ENCODE measurements at places on chromosomes 3 and 15.

- DNase-seq, result no peak
Measured at GRCh38 chr3:123444023-123444422, 4.9 kb downstream of the ADCY5 start.

GRCh38 chr15:92803852-92804609, 96.1 kb upstream of the CHD2 start:
- DNase-seq, result peak; percentile 78

DNA sequence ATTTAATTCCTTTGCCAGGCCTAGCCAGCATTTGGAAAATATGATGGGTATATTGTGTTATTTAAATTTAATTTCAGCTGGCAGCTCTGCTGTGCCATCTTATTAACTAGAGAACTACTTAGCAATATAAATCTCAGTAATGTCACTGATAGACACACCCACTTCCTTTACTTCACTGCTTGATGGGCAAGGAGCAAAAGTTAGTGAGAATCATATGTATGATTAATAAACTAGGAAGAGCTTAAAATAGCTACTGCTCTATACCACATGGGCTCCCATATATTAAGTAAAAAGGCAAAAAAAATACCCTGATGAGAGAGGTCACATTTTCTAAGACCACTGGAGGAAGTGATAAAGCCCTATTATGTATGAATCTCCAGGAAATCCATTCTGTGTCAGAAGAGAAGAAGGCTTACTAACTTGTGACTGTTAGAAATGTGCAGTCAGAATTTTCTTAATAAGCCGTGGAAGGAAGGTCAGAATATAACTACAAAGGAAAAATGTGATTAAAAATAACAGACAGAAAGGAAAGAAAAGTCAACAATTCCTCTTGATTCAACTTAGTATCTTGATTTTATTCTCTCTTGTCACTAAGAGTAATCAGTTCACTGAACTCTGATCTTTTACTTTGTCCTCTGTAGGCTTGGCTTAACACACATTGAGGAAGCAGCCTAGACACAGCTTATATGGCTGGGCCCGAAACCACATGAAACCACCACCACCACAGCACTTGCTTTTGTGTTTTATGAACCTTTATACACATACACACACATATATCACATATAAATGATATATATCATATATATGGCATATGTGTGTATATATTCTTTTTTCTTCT, 1233.9 kb upstream of the ALCAM start:
- DNase-seq, result no peak

- DNase-seq, result peak; percentile 68
Measured at GRCh38 chr3:114809668-114810413, 337.2 kb downstream of the ZBTB20 start.

- DNase-seq, result no peak
Measured at GRCh38 chr15:70493787-70494516, 269.4 kb downstream of the UACA start.

GRCh38 chr3:112635674-112636073, 5.3 kb downstream of the CCDC80 start:
- no peak for DNase-seq

- no peak for DNase-seq
Measured at GRCh38 chr15:57827021-57827420, 120.5 kb downstream of the POLR2M start.

DNA sequence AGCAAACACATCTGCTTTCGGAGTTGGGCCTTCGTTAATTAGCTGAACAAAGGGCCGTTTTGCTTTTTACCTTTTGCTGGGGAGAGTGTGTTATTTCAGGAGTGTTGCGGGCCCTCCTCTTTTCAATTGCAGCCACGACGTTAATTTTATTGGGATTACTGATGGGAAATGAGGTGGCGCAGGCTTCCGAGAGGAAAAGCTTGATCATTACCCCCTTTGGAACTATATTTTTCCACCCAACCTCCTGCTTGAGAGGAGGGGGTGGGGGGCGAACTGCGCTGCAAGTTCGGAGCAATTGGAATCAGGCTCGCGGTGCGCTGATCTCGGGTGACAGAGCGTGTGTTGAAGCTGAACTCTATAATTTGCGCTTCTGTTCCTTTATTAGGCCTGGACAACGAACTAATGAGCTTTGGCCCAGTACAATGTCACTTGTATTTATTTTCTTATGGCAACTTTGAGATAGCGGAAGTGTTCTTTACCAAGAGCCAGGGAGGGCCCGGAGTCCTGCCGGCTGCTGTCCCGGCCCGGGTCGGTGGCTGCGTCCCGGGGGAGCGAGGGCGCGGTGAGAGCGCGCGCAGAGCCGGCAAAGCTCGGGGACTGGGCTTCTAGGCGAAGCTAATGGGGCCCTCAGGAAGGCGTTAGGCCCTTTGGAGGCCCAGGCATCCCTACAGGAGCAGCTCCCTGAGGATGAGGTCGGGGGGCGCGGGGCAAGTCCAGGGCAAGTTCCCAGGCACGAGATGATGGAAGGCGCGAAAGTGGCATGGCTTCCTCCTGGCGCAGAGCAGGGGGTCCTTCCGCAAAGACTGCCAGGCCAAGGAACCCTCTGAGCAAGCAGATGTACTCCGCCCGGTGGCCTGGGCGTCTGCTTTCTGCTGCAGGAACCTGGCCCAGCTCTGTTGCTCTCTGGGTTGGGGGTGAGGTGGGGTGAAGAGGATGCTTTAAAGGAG, 12.9 kb downstream of the NR2F2 start:
- no peak for DNase-seq

DNA sequence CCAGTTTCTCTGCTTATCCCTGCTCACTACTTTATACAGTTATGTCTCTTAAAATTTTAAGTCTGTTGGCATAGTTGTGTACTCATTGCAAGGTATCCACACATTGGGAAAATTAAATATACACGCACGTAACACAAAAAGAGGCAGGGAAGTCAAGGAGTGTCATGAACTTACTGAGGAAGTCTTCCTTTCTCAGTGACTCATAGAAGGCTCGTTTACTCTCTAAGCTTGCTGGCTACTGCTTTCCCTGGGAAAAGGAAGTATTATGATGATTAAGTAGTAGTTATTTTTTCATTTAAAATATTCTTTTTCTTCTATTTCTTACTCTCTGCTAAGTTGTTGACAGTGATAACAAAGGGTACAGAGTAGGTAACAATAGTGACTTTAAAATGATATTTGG, 287.3 kb downstream of the UBE2E2 start:
- DNase-seq, result no peak

DNA sequence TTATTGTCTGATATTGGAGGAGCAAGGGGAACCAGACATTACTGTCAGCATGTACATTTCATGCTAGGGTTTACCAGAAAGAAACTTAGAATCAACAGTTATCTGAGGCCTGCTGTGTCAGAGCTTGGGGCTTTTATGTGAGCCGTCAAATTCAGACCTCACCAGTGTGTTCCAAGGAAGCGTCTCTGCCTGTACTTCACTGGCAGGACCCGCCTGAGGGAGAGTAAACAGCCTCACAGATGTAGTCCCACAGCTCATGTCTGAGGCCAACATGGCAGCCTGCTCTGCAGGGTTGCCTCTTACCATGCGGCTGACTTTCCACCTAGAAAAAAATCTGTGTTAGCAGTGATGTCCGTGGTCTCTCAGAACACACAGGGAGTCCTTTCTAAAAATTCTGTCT, 74.3 kb downstream of the GHSR start:
- no peak for DNase-seq

GRCh38 chr3:182046166-182046764, 334.5 kb downstream of the SOX2 start:
- no peak for DNase-seq

DNA sequence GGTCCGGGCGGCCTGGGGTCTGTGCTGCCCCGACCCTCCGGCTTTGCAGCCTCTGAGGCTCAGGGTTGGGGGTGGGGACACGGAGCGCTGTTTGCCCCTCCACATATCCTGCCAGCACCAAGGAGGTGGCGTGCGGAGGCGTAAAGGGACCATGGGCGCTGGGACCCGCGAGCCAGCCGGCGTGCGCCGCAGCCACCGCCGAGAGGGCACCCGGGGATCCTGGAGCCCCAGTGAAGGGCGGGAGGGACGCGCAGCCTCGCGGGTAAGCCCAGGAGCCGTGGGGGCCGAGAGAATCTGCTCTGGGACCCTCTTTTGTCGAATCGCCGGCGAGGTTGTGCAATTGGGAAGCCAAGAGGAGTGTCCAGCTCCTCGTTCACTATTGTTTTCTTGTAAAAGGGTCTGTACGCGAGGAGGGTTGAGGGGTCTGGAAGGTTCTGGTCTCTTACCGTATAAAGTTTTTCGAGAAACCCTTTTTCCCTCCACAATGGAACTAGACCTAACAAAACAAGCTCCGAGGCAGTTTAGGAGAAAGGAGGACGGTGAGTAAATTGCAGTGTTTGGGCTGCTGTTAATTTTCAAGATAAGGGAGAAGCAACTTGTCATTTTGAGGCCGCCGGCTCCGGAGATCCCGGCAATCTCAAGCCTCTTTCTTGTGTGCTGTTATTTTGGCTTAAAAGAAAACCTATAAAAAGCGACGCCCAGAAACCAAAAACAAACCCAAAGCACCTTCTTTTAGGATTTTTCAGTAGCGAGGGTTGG, 29.9 kb upstream of the ST3GAL6 start:
- DNase-seq, result peak; percentile 54

GRCh38 chr3:72660270-72661114, 187.8 kb downstream of the SHQ1 start:
- DNase-seq, result no peak

- DNase-seq, result no peak
Measured at GRCh38 chr15:82950746-82951370, 1.7 kb downstream of the HOMER2 start.

GRCh38 chr15:101530224-101530958, 40.9 kb upstream of the PCSK6 start:
- no peak for DNase-seq

- DNase-seq, result no peak
Measured at GRCh38 chr3:113625834-113626233, 70.6 kb downstream of the USF3 start.

- no peak for DNase-seq
Measured at GRCh38 chr3:111884411-111885018, 25.4 kb downstream of the PHLDB2 start.

GRCh38 chr3:13580256-13581023, 31.5 kb downstream of the FBLN2 start:
- DNase-seq, result no peak

GRCh38 chr3:159532577-159532976, 456.1 kb upstream of the IL12A start:
- no peak for DNase-seq

DNA sequence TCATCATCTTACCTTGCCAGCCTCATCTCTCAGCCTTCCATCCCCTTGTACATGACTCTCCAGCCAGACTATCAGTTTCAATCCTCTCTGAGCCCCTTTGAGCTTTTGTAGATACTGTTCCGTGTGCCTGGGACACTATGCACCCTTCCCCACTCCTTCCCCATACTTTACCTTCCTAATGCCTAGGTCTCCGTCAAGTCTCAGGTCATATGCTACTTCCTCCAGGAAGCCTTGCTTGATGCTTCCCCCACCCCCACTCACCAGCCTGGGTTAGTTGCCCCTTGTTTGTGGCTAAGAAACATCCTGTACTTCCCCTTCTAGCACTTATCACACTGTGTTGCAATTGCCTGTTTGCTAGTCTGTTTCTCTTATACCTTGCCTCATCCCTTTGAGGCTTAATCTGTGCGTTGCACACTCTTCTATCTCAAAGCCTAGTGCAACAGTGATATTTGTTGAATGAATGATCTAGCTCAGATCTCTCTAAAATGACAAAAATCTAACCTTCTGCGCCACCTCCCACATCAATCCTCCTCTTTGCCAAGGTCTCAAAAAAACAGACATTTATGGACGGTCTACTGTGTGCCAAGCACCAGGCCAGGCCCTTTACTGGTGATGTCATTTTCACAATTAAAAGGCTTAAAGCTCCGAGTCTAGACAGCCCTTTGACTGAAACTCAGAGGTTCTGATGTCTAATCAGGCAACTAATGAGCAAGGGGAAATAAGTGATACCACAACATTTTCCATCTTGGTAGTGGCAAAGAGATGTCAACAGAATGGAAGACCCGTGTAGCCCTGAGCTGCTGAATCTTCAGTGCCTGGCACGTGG, 6.5 kb upstream of the USP3 start:
- DNase-seq, result peak; percentile 53

DNA sequence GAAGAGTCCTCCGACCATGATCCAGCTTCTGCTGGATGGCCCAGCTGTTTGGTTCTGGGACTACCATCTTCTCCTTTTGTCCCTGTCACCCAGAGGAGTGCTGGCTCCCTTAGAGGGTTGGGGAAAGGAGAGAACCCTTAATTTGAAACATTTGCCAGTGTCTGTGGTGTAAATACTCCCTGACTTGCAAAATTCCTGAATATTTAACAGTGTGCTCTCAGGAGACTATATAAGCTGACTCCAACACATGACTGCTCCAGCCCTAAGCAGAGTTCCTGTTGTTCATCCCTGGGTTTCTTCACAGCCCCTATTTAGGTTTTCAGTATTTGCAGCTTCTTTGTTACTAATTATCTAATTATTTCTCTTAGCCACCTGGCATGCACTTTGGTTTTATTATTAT, 133.1 kb downstream of the CPNE4 start:
- DNase-seq, result no peak

DNA sequence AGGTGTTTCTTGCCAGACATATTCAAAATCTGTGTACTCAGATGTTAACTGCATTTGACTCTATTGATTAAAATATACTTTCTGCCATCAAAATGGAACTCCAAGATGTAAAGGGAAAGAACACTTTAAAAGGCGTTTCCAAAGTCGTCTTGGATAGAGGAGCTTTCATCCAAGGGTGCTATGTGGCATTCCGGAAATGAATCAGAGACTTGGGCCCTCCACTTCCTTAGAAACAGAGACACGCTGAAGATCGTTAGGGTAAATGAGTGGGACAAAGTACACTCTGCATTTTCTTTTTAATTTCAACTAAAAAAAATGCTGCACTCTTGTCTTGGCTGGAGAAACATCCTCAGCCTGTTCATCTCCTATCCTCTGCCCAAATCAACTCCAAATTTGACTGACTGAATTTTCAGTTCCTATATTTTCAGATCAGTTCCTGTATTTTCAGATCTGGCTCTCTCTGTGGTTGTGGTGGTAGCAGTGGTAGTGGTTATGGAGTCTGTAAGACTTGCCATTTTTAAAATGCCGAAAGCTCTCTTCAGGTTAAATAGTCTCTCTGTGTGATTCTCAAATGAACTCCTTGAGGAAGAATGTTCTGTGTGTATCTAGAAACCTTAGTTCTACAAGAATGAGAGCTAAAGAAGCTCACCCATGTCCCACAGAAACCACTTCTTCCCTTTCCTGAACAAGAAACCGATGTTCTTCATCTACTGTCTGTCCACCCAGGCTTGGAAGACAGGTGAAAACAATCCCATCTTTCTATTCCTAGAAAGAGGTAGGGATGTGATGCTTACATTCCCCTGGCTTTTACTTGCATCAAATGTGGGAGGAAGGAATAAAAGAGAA, 156.8 kb upstream of the ICE2 start:
- DNase-seq, result no peak

GRCh38 chr3:195352895-195353488, 82.0 kb upstream of the XXYLT1 start:
- DNase-seq, result no peak
